ENCODE measurements at places on chromosomes 12 and 14. TPM values are rescaled to one million over a fixed set of nuclear protein-coding genes. Genes with fewer than 3 reads are reported as not detected.
A peak's percentile ranks its signal among the peaks of the same experiment; 100 is the strongest.

The EDDM3A gene
- not detected for total RNA-seq

The ADGRD1 gene
- total RNA-seq: 16.9 TPM

The POLE gene
- total RNA-seq: 32.9 TPM

The NOS1 gene
- 1.6 TPM for total RNA-seq

The CCDC38 gene
- not detected for total RNA-seq

The PRH2 gene
- 1.4 TPM for total RNA-seq

The SPATS2 gene
- total RNA-seq: 10.3 TPM

The FGD4 gene
- total RNA-seq: 17.3 TPM

The SCYL2 gene
- total RNA-seq: 52.4 TPM

The POTEM gene
- total RNA-seq: not detected

The PAPOLA gene
- total RNA-seq: 154 TPM

The MYH7 gene
- total RNA-seq: under 0.01 TPM

The B3GNT4 gene
- not detected for total RNA-seq

- DNase-seq: no peak
Measured at GRCh38 chr12:58766513-58766870, 153.8 kb downstream of the LRIG3 start.

- no peak for DNase-seq
Measured at GRCh38 chr14:57837267-57837666, 28.6 kb downstream of the SLC35F4 start.

- no peak for DNase-seq
Measured at GRCh38 chr12:106696071-106696470, 78.4 kb upstream of the RIC8B start.

DNA sequence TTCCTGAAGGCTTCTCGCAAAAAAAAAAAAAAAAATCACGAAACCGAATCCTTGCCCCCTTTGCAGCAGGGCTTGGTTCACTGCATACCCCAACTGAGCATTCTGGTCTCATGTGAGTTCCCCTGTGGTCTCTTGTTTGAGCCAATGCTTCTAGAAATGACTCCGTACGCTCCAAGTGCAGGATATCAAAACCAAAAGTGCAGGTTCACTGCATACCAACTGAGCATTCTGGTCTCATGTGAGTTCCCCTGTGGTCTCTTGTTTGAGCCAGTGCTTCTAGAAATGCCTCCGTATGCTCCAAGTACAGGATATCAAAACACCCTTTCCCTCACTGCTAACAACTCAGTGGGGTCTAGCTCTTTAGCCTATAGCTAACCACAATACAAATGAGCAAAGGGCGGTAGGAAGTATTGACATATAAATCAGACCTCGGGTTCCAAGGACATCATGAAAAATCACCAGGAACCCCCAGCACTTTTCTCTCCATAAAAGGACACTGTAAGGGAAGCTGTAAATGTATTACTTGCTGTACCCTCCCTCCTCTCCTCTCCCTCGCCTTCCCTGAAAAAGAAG, 206.3 kb upstream of the NOS1 start:
- DNase-seq: no peak

DNA sequence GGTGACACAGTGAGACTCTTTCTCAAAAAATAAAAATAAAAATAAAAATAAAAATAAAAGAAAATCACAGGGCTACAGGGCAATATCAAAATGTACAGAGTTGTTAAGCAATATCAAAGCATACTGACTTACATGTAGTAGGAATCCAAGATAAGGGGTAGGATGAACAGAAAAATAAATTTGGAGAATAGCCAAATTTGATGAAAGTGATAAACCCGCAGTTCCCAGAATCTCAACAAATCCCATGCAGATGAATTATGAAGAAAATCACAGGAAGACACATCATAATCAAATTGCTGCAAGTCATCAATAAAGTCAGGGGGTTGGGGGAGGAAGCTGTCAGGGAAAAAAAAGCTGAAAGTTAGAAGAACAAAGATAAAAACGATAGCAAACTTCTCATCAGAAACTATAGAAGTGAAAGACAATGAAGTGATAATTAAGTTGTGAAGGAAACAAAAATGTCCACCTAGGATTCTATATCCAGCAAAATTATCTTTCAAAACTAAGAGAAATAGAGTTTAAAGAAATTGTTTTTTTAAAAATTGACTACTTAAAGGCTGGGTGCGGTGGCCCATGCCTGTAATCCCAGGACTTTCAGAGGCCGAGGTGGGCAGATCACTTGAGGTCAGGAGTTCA, 15.4 kb downstream of the DDHD1 start:
- DNase-seq: no peak

GRCh38 chr14:104087981-104088850, 2.7 kb downstream of the ASPG start:
- no peak for DNase-seq

DNA sequence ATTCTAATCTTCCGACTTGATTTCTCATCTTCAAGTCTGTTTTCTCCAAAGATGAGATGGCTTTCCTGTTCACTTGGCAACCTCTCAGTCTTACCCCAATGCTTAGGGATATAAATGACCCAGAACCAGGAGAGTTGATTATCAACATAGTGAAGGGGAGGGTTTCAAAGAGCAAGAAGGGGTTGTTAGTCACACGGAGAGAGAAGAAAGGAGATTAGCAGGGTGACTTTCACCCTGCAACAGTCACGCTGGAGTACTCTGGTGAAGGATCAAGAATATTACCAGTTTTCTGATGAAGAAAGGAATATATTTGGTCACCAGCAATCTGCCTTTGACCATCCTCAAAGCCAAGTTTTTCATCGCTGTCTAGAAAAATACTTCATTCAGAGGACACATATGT, at the start of gene TMEM52B:
TMEM52B (plus strand) TSS at position 212 of the 400 bp plus-strand sequence. CDS start 543 bp downstream, outside the sequence.
- no peak for DNase-seq

- DNase-seq: no peak
Measured at GRCh38 chr14:56742391-56742878, 67.8 kb downstream of the OTX2 start.

DNA sequence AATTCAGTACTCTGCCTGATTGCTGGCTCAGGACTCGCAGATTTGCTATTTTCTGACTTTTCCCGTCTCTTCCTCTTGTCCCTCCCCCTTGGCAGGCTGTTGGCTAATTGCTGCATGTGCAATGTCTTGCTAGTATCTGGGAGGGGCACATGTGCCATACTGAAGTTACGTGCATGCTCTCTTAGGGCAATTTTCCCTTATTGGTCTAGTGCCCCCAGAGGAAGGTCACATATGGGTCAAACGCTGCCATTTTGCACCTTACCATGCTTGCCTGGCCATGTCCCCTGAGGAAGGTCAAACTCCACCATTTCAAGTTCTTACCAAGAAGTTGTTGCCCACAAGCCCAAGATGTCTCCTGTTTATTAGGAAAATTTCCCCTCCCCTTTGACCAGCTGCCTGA, 13.9 kb upstream of the ERC1 start:
- no peak for DNase-seq

- no peak for DNase-seq
Measured at GRCh38 chr14:90641615-90642243, 174.5 kb downstream of the TTC7B start.

DNA sequence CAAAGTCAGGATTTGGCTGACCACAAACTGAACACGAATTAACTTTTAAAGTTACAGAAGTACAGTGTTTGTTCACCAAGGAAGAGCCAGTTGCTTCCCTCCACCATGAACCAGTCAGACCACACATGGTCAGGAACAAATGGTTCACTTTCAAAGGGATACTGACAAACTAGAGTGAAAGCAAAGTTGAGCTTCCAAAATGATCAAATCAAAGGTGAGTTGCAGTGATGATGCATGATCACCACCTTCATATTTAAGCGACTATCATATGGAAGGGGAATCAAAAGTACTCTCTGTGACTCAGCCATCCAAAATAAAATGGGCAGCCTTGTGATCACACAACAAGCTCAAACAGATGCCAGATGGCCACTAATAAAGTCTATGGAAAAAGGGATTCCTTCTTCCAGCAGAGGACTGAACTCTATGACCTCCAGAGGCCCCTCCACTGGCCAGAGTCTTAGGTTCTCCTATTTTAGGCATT, 13.1 kb downstream of the NT5DC3 start:
- no peak for DNase-seq

DNA sequence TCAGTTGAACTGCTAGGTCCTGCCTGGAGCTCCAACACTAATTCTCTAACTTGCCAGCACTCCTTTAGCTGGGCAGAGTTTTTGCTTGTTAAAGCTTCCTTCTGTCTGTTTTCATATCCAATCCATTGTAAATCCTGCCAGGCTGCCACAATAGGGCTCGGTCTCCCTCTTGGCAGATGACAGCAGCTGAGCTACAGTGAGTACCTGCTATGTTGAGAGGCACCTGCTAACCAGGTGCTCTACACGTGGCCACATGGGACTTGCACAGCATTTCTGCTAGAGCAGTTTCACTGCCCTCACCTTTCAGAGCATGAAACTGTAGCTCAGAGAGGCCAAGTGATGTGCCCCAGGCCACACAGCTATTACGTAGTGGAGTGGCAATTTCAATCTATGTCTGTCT, 106.6 kb upstream of the NOS1 start:
- no peak for DNase-seq

GRCh38 chr12:43571885-43572284, 19.9 kb upstream of the ADAMTS20 start:
- DNase-seq: no peak

DNA sequence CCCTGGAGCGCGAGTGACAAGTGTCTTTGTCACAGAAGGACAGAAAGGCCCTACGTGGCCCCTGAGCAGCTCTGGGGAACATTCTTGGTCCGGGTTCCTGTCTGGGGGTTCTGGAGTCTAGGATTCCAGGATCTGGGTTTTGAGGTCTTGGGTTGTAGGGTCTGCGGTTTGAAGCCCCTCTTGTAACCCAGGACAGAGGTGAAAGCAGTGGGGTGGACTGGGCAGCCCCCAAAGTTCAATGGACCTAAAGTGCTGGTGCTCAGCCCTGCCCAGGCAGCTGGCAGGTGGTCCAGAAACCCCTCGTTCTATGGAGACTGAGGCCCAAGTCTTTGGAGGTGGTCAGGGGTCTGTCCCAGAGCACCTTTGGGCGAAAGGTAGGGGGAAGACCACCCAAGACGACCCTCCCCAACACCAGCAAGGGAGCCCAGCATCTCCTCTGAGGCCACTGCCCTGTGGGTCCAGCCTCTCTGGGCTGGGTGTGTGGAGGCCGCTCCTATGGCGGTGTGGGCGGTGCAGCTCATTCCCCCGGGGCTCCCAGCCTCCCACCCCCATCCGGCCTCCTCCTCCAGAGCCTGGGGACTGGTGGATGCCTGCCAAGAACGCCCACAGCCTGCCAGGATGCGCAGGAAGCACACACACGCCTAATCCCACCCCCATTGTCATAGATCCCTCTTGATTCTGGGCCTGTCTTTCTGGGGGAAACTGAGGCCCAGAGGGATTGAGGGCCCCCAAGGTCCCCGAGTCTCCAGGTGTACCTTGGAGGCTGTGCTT, 30.2 kb upstream of the ANKRD9 start:
- no peak for DNase-seq

DNA sequence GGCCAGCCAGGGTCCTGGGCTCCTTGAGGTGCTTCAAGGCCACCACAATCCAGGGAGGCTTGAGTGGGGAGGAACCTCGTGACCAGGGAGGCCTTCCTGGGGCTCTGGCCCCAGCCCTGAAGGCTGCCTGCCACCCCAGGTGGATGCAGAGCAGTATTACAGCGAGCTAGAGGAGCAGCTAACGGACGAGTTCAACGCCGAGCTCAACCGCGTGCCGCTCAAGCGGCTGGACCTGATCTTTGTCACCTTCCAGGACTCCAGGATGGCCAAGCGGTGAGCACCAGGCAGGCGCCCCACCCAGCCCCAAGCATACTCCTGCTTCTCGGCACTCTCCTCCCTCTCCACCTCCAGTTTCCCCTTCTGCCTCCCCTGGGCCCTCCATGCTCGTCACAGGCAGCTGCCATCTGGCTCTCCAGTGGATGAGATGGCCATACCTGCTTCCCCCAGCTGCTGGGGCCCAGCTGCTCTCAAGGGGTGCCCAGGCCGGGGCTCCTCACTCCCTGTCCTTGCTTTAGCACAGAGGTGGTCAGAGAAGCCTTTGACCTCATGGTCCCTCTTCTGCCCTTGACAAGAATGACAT, 30.6 kb downstream of the NGB start:
- no peak for DNase-seq

DNA sequence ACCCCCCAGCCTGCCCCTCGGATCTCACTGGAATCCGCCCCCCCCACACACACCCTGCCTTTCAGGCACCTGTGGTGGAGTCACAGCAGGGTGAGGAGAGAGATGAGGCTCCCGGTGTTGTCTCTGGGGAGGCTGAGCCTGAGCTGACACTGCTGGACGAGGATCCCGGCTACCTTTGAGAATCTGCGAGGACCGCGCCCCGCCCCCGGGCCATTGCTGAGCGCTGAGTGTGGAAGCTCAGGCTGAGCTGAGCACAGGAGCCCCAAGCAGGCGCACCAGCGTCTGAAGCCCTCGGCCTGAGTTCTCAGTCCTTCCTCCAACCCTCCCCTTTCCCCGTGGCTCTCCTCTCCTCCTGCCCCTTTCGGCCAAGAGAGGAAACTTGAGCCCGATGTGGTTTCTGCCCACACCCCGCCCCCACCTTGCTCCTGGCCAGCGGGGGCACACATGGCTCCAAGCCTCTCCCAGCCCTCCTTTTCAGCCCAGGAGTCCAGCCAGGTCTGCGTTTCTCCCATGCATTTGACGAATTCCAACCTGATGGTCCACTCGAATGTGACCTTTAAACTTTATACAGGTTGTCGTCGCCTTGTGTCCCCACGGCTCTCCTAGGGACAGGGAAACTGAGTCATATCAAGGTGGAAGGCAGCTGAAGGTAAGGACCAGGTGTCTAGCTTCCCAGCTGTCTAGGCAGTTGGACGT, at the start of gene NFE2:
NFE2 (minus strand) TSS at position 284 of the 696 bp plus-strand sequence. CDS start 5,767 bp downstream, outside the sequence.
- DNase-seq: no peak

GRCh38 chr14:59882957-59883356, 12.4 kb upstream of the RTN1 start:
- DNase-seq: no peak

- DNase-seq: no peak
Measured at GRCh38 chr14:104641753-104642539, 37.4 kb upstream of the TMEM179 start.

DNA sequence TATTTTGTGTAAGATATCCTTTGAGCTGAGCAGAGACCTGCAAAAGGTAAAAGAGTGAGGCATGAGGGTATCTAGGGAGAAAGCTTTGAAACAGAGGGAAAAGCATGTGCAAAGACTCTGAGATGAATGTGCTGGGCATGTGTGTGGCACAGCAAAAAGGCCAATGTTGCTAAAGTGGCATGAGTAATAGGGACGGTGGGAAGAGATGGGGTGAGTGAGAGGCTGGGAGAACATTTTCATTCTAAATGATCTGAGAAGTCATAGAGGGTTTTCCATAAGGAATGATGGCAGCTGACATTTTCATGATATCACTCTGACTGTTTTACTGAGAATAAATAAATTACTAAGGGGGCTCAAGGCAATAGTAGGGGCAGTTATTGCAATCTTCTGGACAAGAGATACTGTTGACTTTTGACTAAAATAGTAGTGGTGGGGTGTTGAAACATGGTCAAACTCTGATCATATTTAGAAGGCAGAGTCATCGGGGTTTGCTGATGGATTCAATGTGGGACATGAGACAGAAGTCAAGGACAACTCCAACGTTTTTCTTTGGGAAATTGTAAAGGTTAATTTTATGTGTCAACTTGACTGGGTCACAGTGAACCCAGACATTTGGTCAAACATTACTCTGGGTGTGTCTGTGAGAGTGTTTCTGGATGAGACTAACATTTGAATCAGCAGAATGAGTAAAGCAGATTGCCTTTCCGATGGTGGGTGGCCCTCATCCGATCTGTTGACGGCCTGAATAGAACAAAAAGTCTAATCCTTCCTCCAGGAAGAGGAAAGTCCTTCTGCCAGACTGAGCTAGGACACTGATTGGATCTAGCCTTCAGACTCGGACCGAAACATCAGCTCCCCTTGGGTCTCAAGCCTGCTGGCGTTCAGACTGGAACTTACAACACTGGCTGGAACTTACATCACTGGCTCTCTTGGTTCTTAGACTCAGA, 193.9 kb upstream of the PLXNC1 start:
- peak; percentile 82 for DNase-seq

GRCh38 chr12:124762791-124763593, 100.7 kb downstream of the SCARB1 start:
- no peak for DNase-seq

Measured in sigmoid colon (tissue), 7 donors.